ENCODE measurements at places on chromosomes 16 and 17.

- DNase-seq: no peak
These were observed 256.1 kb downstream of the BCAS3 start for GRCh38 chr17:60933739-60934138.

DNA sequence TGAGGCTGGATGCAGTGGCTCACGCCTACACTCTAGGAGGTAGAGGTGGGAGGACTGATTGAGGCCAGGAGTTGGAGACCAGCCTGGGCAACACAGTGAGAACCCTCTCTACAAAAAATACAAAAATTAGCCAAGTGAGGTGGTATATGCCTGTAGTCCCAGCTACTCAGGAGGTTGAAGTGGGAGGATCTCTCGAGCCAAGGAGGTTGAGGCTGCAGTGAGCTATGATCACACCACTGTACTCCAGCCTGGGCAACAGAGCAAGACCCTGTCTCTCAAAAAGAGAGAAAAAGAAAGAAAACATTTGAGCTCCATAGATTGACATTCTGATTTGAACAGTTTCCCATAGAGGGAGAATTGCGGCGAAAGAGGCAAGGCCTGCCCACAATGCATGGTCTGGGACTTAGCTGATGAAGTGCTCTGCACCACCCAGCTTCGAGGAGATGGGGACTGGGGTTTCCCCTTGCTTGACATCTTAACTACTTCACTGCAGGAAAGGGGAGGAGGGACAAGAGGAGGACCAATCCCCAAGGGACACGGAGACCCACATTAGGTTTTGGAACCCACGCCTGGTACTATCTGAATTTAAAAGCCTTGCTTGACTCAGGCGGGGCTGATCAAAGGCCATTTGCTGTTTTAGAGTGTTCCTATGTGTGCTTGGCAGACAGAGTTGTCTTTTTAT lies 21.7 kb downstream of the MSI2 start:
- peak; percentile 36 for DNase-seq

DNA sequence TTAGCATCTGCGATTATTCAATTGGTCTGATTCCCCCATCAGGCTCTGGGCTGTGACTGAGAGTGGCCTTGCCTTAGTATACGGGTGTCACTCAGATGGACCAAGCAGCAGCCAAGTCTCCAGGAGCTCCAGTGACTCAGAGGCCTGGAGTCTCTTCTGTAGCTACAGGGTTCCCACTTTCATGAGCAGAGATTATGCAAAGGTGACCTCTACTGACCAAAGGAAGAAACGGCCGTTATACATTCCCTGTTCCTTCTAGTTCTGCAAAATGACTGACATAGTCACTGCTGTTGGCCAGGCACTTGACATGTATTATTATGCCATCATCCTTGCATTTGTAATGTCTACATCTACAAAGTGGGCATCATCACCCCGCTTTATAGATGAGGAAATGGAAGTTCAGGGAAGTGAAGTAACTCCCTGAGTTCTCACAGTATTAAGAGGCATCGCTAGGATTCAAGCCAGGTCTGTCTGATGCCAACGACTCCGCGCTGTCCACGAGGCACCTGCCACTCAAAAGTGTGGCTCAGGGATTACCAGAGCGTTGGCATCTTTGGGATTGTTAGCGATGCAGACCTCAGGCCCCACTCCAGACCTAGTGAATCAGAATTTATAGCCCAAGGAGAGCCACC lies 23.3 kb downstream of the SLC38A7 start:
- DNase-seq: no peak

DNA sequence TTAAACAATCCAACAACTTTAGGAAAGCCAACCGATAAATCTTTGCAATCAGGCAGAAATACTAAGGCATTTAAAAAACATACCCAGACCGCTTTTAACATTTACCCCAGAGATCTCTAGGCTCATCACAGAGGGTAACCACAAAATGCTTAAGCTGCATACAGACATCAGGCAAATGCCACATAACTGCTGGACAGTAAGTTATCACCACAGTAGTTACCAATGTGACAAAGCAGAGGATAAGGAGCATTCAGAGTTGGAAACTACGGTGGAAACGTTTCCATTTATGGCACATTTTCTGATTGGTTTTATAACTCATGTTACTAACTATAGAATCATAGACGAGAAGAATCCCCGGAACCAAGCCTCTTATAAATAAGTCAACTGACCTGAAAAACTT lies 77.5 kb downstream of the KANSL1 start:
- no peak for DNase-seq

- no peak for DNase-seq
These were observed 70.3 kb downstream of the SEC14L1 start for GRCh38 chr17:77210946-77211541.

DNA sequence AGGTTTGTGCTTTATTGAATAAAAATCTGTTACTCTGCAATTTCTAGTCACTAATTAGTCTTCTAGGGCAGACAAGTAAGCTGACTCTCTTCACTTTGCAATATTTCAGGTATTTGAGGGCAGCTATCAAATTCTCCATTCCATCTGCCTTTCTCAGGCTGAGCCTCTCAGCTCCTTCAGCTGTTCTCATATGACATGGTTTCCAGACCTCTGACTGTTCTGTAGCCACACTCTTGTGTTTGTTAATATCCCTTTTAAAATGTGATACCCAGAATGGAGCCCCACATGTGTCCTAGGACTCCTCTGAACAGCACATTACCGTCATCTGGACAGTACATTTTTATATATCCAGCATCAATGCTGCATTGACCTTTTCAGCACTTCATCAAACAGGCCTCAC lies 46.1 kb upstream of the MTMR4 start:
- DNase-seq: no peak

GRCh38 chr17:10177913-10178505 lies 20.4 kb downstream of the GAS7 start:
- DNase-seq: no peak

- DNase-seq: no peak
These were observed 25.3 kb downstream of the CMIP start for GRCh38 chr16:81469710-81470535.

DNA sequence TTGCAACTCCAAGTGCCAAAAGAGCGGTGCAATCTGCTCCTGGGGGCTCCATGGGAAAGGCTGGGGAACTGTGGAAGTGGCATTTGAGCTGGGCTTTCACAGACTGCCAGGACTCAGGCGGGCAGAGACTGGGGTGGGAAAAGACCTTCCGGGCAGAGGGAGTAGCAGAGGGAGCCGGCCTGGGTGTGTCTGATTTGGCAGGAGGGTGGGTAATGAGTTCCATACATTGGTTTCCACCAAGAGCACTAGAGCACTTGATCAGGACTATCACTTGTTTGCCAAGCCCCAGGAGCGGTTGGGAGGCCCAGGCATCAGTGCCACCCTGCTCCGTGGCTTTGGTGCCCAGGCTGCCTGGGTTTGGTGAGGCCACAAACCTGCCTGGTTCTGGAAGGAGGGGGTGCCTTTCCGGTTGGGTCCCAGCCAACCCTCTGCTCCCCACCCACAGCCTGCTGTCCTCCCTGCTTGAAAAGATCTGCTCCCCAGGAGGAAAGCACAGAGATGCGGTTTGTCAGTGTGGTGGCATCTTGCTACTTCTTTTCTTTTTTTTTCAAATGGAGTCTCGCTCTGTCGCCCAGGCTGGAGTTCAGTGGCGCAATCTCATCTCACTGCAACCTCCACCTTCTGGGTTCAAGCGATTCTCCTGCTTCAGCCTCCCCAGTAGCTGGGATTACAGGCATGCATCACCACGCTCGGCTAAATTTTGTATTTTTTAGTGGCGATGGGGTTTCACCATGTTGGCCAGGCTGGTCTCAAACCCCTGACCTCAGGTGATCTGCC lies 3.5 kb upstream of the TRIM47 start:
- no peak for DNase-seq

DNA sequence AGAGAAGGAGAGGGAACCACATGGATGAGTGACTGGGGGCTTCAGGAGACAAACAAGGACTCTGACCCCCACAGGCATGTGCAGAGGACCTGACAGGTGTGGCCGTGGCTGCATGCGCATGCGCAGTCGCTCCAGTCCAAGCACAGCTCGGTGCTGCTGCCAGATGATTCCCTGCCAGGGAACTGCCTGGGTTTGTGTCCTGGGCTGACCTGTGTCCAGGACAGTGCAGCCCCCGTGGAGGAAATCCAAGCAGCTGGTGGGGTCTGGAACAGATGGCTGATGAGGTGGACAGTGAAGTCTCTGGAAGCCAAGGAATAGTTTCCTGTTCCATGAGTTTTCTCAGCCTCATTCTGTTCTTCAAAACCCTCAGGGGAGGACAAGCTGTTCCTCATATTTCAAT lies 27.3 kb downstream of the LASP1 start:
- no peak for DNase-seq

DNA sequence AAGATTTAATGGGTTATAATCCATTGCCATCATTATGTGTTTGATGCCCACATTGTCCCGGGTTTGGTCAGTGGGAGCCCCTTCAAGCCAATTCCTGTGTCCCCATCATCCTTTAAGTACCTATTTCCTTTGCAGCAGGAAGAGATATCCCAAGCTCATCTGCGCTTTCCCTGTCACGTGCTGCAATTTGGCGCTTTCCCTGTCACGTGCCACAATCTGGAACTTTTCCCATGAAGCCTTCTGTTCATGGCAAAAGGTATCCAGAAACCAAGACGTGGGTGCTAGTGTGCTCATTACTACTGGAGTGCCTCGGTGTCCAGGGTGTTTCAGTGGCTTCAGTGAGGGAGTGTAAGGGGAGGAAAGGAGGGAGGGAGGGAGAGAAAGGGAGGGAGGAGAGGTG lies 168.5 kb downstream of the NPIPB11 start:
- DNase-seq: no peak

GRCh38 chr16:61215605-61216004 lies 820.6 kb downstream of the CDH8 start:
- DNase-seq: no peak

- no peak for DNase-seq
These were observed 38.5 kb downstream of the ZNF276 start for GRCh38 chr16:89759746-89760340.

DNA sequence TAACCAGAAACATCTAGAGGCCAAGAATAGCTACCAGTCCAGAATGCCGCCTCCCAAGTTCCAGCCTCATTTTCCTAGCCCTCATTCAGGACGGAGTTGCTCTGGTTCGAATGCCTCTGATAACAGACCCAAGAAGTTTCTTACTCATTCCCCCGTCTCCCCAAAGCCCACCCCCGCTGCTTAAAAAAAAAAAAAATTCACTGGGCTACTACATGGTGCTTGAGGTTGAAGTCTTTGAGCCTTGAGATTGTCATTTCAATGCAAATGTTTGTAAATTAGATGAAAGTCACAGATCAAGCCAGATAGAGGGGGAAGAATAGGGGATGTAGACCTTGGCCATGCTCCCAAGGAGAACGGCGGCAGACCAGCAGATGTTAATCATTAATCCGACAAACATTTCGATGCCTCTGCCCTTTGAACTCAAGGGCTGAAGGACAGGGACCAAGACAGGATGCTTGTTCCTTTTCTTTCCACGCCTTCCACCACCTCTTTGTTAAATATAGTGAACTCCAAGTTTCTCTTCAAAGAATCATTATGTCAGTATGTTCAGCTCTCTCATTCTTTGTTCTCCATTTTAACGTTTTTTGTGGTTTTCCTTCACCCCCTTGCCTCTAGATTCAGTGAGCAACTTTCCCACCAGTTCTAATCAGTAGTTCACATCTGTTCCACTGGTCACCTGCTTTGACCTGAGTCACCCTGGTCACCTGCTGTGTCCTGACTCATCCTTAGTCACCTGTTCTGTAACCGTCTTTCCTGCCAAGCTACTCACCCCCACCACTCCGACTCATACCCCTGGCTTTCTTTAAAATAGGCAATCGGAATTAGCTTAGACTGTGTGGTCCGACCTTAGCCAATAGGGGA lies 190.3 kb downstream of the CPPED1 start:
- DNase-seq: peak; percentile 66

GRCh38 chr17:82060614-82061013 lies 5.0 kb downstream of the DUS1L start:
- no peak for DNase-seq

DNA sequence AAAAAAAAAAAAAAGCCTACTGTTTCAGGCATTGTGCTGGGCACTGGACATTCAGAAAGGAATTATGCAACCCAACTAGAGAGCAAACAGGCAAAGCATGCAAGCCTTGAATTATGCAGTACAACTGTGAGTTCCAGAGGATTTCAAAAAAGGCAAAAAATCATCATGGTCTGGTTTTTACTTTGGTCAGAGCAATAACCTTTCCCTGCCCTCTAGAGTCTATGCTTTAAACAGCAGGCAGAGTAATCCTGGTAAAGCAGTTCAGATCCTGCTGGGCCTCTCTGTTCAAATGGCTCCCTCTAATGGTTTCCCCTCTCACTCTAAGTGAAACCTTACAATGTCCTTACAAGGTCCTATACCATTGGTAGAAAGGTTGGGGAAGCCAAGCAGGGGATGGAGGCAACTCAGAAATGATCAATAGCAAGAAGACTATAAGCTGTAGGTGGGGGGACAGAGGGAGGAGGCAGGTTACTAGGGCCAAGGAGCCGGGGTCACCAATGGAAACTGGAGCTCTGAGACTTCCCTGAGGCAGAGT lies 4.6 kb upstream of the TAF15 start:
- DNase-seq: peak; percentile 42

DNA sequence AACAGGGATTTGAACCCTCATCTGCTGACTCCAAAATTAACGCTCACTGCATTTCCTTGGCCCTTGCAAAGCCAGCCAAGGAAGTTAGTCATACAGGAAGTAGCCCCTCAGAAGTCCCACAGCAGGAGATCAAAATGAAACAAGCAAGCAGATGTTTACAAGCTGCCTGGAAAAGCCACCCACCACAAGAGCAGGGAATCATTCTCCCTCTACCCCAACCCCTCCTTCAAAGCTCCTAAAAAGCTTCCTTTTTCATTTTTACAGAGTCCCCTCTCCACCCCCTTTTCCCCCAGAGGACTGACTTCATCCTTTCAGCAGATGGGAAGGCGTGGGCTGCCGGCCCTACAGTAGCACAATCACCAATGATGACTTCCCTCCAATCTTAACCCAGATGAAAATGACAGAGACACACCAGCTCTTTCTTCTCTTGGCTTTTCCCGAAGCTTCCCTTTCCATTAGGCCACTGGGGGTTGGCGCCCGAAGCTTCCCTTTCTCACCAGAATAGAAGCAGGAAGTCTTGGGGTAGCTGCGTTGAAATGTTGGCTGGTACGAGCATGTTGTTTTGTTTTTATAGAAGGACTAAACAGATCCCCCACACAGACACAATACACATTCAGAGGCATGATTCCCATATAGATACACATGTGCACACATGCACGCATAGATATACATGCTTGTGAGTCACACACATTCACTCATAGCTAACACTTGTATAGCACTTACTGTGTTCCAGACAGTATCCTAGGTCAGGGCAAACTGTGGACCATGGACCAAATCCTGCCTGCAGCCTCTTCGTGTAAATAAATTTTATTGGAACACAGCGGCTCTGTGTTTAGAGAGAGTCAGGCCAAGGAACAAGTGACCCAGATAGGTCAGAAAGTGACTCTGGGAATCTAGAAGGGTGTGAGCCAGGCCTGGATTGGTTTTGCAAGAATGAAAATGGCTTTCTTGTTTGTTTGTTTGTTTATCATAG lies 17.4 kb downstream of the ITPRIPL2 start:
- no peak for DNase-seq

- no peak for DNase-seq
These were observed 203.5 kb upstream of the GOT2 start for GRCh38 chr16:58937661-58938060.

DNA sequence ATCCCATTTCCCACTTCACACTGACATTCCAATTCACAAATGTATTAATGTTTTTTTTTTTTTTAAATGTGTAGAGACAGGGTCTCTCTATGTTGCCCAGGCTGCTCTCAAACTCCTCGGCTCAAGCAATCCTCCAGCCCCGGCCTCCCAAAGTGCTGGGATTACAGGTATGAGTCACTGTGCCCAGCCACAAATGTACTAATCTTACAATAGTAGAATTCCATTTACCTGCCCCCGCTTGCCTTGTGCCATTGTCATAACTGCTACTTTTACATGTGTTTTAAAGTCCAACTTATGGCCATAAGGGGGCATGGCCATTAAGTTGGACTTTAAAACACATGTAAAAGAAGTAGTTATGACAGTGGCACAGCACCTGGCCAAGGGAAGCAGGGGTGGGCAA lies 4.6 kb downstream of the MMP28 start:
- no peak for DNase-seq

All from activated naive CD8-positive, alpha-beta T cell treated with anti-CD3 and anti-CD28 coated beads for 36 hours (primary cell).